Pulmonary artery endothelial cell (primary cell): ENCODE measurements at places on chromosomes 6 and 20. TPM values are rescaled to one million over a fixed set of nuclear protein-coding genes. Genes with fewer than 3 reads are reported as not detected.

- no peak for DNase-seq
Observed at GRCh38 chr6:110355022-110355421, 3.1 kb downstream of the METTL24 start.

- no peak for DNase-seq
Observed at GRCh38 chr6:161085246-161085645, 93.7 kb downstream of the MAP3K4 start.

GRCh38 chr6:24426729-24427446, 24.2 kb downstream of the MRS2 start:
- DNase-seq = no peak

DNA sequence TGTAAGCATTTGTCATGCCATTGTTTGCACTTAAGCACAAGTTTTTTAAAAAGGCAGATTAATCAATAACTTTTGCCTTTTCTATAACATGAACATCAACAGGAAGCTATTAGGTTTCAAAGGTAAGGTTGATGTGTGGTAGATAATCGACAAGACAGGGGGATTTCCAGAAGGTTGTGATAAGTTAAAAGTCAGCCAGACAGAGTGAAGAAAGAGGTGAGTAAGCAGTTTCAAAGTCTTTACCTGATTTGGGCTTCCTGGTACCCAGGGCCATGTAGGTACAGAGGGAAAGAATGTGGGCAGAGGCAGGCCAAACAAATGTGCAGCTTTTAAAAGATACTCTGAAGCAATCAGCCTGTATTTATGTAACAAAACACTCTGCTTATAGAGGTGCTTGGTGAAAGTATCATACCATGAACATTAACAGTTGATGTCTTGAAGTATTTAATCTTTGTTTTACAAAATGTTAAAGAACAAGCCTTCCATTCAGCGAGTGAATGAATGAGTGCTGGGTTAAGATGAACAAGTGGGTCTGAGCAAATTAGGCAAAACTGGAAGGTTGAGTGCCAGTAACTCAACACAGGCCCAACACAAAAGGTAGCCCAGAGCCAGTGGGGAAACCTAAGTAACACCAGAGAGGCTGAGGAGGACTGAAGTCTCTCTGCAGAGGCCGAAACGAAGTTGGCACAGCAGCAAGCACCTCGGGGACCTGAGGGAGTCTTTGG, 60.2 kb downstream of the LRRC1 start:
- DNase-seq = no peak

Gene NMBR
- 0.11 TPM in 1 of 2 replicates, not detected in the other for total RNA-seq

GRCh38 chr6:134170844-134171243, 118.4 kb upstream of the SLC2A12 start:
- DNase-seq = no peak

DNA sequence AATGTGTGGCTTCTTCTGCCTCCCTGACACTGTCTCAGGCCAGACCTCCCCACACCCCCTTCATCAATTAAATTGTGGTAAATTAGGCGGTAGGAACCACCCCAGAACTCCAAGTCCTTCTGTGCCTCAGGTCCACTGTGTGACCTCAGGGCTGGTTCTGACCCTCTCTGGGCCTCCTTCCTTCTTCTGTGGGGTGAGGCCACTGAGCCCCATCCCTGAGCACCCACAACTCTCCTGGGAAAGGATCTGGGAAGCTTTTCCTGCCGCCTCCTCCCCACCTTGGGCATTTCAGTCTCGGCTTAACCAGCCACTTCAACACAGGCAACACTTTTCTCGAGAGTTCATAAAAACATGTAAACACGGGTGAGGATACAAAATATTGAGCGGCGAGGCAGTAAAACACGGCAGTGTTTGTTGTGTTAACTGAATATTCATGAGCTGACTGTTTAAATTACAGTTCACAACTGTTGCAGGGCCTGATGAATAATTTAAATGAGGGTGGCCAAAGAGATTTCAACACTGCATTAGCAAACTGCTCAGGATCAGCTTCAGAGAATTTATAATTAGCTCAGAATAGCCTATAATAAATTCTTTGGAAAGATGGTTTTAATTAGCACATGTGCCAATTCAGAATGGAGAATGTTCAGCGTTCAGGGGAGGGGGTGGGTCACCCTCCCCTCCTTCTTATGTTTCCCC, 112.1 kb downstream of the TOX2 start:
- no peak for DNase-seq

Gene MAFB
- total RNA-seq = 0.46 and 0.85 TPM in 2 replicates

Gene EPPIN
- total RNA-seq = not detected in 2 replicates

Gene SPEF1
- total RNA-seq = 0.13 TPM in 1 of 2 replicates, not detected in the other

DNA sequence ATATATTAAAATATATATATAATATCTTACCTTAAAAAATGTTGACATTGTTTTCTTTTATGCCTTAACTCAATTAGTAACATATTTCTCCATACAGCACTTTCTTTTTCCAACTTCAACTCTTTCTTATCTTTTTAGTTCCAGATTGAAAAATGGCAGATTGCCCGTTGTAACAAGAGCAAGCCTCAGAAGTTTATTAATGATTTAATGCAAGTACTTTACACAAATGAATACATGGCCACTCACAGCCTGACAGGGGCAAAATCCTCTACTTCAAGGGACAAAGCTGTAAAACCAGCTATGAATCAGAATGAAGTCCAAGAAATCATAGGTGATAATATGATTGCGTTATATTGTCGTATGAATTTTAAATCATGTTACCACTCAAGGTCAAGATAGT, 29.4 kb upstream of the KIAA1586 start:
- DNase-seq = no peak

Gene SLC12A5
- 0.07 and 0.26 TPM in 2 replicates for total RNA-seq

DNA sequence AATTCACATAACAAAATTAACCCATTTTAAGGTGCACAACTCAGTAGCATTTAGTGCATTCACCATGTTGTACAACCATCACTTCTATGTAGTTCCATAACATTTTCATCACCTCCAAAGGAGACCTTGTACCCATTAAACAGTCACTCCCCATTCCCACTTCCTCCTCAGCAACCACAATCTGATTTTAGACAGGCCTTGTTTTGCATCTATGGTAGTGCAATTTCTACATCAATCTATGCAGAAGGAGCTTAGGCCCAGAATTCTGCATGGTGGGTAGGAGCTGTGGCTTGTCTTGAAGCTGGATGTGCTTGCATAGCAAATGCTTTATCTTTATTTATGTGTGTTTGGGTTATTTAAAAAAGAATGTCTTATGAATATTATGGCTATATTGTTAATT, 13.5 kb upstream of the HLA-DQA1 start:
- DNase-seq = no peak

- DNase-seq = no peak
Observed at GRCh38 chr6:43989581-43990146, 137.6 kb downstream of the MRPL14 start.
